B cell (primary cell): ENCODE measurements at places on chromosomes 2 and 18.

GRCh38 chr2:170942615-170943014, 13.6 kb downstream of the GORASP2 start:
- no peak for DNase-seq

DNA sequence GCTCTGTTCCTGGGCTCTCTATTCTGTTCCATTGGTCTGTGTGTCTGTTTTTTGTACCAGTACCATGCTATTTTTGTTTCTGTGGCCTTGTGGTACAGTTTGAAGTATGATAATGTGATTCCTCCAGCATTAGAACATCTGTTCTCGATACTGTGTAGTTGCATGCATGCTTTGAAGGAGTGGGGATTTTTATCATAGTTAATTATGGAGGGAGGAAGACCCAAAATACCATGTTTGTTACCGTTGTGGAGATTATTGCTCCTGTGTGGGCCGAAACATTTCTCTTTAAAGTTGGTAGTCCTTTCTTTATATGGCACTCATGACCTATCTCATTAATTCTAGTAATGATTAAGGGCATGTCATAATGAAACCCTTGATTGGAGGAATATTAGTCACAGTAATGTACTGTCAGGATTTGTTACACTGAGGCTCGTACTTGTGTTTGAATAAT, 87.6 kb downstream of the TTC27 start:
- no peak for DNase-seq

DNA sequence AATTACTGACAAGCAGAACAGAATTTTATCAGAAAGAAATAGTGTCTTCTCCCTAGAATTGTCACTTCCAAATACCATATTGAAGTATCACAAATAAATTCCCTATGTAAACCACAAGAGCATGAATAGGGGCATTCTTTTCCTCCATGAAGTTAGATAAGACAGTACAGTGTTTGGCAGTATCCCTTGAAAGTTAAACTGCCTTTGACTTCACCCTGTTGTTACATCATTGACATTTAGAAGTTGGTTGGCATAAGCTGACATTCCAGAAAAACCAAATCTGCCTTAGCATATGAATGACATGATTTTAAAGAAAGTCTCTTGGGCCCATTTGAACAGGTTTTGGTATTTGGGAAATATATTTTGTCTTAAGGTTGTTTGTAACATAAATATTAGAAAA, 50.2 kb upstream of the OSR1 start:
- DNase-seq: no peak

DNA sequence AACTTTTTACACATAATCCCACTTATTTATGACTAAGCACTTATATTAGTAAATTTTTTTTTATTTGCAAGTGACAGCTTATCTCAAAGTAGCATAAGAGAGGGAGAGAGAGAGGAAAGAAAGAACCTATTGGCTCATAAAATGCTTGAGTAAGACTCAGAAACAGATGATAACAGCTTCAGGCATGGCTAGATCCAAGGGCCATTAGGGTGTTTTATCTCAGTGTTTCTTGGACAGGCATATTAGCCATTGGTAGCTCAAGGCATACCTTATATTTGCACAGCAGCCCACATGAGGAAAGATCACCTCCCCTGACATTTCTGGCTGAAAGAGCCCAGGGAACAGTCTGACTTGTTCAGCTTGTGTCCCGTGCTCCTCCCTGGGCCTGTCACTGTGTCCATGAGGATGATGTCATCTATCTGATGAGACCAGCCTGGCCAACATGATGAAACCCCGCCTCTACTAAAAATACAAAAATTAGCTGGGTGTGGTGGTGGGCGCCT, 64.4 kb downstream of the IL1R2 start:
- no peak for DNase-seq

- no peak for DNase-seq
Measured at GRCh38 chr2:78876316-78876688, 149.2 kb upstream of the REG3G start.

DNA sequence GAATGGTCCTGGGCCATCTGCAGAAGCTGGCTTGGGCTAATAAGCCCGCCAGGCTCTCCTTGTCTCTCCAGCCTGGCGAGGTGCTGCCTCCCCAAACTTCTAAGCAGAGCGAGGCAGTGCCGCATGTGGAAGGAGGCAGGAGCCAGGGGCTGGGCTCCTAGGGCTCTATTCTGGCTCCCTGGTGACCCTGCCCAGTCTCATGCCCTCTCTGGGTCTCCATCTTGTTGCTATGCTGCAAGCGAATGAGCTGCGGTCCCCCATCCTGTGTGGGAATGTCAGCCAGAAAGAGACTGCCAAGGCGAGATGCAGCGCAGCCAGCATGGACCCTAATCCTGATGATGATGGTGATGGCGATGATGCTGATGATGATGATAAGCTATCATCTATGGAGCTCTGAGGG, 48.7 kb downstream of the TNS1 start:
- no peak for DNase-seq

DNA sequence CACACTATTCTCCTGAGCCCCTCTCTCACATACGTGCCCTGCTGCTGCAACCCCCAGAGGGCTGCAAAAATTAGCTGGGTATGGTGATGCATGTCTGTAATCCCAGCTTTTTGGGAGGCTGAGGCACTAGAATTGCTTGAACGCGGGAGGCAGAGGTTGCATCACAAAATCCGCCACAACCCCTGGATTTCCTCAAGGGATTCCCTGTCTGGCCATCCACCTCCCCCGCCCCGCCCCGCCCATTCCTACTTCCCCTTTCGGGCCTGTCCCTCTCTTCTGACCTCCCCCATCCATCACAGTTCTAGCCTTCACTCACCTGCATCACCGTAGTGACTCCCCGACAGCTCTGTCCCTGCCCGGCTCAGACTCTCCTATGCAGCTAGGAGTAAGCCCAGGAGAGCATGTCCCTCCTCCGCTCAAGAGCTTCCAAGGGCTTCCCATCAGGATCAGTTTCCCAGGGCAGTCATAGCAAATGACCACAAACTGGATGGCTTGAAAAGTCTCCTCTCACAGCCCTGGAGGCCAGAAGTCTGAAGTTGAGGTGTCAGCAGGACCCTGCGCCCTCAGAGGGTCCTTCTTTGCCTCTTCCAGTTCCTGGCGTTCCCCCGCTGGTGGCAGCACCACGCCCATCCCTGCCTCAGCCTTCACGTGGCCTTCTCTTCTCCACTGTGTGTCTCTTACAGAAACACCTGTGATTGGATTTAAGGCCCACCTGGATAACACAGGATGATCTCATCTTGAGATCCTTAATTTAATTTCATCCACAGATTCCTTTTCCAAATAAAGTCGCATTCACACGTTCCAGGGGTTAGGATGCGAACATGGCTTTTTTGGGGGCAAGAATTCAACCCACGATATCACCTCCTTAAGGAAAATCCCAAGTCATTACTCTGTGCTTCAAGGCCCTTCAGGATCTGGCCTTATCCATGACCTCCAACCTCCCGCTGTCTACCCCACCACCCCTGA, 58.5 kb downstream of the HS1BP3 start:
- no peak for DNase-seq

DNA sequence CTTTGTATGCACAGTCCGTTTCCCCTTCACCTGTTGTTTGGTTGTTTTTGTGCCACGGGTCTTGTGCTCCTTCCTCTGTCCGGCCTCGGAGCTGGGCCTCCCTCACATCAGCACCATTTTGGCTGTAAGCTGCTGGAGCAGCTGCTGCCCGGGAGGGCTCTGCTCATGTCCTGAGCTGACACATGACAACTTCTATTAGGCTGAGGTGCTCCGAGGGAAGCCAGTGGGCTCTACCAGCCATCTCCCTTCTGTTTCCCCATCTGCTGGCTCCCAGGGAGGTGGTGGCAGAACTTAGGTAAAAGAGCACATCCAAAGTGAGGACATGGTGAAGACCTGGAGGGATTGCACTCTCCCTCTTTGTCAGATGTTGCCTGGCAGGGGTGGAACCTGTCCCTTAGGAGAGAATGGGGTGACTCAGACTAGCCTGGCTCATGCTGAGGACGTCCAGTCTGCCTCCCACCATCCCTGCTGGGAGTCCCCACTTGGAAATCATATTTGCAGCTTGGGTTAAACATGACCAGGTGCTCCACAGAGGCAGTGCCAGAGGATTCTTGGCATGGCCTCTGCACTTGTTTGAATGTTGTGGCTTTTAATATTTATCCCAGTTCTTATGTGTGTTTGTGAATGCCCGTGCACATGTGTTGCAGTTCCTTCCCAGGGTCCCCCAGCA, 49.8 kb upstream of the TNP1 start:
- DNase-seq: no peak

- DNase-seq: no peak
Measured at GRCh38 chr2:233225230-233226068, 26.0 kb upstream of the ATG16L1 start.

- DNase-seq: no peak
Measured at GRCh38 chr2:26845021-26845420, 2.9 kb upstream of the DPYSL5 start.

DNA sequence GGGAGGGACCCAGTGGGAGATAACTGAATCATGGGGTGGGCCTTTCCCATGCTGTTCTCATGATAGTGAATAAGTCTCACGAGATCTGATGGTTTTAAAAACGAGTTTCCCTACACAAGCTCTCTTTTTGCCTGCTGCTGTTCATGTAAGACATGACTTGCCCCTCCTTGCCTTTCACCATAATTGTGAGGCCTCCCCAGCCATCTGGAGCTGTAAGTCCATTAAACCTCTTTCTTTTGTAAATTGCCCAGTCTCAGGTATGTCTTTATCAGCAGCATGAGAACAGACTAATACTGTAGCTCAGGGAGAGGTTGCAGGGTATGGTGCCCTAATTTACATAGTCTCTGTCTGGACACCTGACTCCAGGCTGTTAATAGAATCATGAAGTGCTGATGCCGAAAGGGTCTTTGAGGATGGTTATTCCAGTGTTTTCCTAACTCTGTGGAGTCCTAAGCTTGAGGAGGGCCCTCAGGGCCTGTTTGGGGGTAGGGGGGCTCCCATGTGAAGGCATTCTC, 343.2 kb downstream of the ALK start:
- no peak for DNase-seq

DNA sequence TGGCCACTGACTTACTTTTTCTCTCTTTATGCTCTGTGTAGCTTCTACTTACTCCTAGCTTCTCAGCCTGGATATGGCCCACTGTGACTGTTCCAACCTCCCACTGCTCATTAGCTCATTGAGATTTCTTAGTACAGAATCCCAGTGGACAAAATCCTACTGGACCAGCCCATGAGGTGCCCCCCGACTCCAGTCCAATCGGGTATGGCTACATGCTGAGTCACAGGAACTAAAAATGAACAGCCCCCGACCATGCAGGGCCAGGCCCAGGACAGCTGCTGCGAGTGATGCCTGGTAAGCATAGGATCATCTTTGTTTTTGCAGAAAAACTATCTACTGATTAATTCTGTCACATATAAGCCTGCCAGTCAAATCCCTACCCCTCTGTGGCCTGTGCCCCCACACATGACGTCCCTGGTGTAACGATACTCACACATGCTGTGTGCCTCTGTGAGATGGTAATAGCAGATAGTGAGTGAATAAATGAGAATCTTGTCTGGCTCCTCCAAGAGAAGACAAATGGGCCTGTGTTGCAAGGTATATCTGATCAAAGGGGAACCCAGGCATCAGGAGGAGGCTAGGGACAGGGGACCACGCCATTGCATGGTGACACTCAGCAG, 85.9 kb upstream of the KLF7 start:
- DNase-seq: no peak

- no peak for DNase-seq
Measured at GRCh38 chr2:152433289-152433688, 98.3 kb downstream of the FMNL2 start.

DNA sequence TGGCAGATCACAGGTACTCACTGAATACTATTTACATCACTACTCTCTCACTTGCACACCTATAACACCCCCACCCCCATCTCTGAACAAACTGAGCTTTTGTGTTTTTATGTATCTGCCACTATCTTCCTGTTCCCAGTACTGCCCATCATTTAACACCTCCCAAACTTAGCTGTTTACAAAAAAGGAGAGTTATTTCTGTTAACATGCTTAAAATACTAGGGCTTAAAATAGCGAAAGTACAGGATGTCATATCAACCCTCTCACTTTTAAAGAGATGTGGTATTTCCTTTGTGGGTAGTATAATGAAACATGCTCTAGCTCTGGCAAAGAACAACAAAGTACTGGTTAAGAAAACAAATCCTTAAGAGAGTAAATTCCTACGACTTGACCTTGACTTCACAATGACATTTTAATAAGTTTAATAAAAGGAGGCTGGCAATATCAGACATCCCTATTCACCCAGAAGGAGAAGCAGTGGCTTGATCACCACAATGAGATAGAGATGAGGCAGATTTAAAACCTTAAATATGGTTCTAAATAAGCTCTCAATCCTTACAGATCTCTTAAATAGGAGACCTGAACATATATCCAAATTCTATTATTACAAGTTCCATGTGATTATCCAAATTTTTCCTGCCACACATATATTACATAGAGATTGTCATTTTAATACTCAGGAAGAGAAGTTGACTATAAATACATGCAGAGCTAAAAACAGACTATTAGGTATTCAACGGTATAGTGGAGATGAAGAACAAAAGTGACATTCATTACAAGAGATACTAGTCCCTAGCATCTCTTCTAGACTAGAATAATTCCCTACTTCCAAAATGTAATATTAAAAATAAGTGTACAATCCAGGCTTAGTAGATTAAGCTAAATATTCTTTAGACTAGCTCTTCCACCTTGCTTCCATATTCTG, 36.9 kb downstream of the TRAK2 start:
- DNase-seq: peak; percentile 38

DNA sequence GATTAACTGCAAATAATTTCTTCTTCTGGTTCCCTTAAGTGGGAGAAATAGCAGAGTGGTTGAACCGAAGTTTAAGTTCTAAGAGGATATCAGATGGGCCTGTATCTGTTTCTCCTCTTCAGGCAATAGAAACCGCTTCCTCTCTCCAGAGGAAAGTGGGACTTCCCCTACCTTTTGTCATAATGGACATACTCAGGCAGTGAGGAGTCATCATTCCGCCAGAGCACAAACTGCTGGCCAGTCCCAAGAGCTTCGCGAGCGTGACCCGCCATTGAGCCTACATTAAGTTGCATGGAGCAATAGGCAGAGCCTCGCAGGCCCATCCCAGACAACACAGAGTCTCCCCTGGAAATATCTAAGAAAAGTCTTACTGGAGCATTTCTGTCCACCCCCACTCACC, 158.9 kb downstream of the LDLRAD4 start:
- no peak for DNase-seq

DNA sequence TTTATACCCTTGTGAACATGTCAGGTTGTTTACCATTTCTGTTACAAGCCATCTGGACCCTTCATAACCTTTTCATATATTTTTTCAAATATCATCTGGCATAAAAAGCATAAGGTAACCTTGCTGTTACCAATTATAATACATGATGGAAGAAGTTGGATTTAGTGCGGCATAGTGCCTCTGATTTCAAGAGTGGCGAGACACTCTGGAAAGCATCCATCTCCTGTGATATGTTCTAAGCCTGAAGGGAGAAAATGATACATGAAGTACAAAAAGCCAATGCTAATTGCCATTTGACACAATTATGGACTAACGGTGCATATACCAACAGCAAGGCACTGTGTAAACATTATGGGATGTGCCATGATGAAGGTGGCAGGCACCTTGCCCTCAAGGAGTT, 75.1 kb downstream of the DCC start:
- DNase-seq: no peak

DNA sequence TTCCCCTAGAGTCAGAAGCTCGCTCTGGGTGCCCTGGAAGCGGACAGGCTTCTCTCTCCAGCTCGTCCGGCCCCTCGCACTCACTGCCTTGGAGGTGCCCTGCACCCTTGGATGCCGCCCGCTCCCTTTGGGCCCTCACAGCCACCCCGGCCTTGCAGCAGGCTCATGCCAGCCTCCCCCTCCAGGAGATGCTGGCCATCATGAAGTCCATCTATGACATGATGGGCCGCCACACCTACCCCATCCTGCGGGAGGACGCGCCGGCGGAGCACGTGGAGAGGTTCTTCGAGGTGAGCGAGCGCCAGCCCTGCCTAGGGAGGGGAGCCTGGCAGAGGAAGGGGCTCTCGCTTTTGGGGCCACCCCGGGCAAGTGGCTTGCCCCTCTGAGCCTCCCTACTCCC, 20.3 kb upstream of the FAHD2A start:
- no peak for DNase-seq
